ENCODE measurements at places on chromosomes 4 and X.

GRCh38 chr4:21749924-21750323 lies 198.6 kb downstream of the KCNIP4 start:
- no peak for DNase-seq

- no peak for DNase-seq
These were observed 1.9 kb upstream of the TBC1D14 start for GRCh38 chr4:6907658-6908191.

DNA sequence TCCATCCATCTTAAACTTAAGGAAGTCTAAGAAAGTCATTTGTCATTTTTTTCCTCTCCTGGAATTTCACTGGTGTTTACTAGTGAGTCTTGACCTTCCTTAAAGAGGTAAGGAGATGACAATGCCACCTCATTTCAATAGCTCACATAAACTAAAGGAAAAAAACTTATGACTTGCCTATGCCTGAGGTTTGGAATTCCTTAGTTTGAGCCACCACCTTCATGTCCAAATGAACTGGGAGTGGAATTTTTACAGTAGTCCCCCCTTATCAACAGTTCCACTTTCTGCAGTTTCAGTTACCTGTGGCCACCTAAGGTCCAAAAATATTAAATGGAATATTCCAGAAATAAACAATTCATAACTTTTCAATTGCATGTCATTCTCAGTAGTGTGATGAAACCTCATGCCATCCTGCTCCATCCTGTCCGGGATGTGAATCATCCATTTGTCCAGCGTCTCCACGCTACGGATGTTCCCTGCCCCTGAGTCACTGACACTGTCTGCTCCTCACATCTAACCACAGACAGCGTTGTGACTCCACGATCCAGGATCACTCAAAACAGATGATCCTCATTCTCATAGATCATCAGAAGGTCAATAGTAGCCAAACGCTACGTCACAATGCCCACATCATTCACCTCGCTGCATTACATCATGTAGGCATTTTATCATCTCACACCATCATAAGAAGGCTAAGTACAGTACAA lies 177.4 kb downstream of the SH3KBP1 start:
- DNase-seq = no peak

- DNase-seq = no peak
These were observed 319.9 kb downstream of the GABRG1 start for GRCh38 chr4:45803994-45804393.

GRCh38 chrX:25527596-25527995 lies 511.8 kb upstream of the ARX start:
- no peak for DNase-seq

DNA sequence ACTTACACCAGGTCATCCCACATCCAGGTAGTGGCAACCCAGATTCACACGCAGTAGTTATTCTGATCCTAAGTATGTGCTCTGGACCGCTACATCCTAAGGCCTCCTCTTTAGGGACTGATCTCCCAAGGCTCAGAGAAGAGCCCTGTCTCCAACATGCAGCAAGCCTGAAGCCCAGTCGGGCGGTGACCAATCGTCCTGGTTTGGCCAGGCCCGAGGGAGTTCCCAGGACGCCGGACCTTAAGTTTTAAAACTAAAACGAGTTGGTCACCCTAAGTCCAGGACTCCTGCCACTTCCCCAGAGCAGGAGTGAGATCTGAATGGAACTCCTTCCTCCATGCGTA lies 385 bp downstream of the LYAR start:
- DNase-seq = peak; percentile 35

DNA sequence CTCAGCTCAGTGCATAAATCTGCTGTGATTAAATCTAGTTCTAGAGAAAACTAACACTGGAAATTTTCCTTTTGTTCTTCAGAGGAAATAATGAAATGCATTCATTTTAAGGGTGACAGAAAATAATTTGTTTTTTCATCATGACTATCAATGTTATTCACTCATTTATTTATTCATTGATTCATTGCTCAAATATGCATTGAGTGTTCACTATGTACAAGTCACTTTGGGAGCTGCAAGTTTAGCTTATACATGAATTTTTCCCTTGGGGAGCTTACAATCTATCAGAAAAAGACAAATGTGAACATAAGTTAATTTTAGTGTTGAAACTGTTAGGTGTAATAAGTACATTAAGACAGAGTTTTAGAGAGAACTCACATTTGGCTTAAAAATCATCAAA lies 897.8 kb downstream of the CENPC start:
- no peak for DNase-seq

DNA sequence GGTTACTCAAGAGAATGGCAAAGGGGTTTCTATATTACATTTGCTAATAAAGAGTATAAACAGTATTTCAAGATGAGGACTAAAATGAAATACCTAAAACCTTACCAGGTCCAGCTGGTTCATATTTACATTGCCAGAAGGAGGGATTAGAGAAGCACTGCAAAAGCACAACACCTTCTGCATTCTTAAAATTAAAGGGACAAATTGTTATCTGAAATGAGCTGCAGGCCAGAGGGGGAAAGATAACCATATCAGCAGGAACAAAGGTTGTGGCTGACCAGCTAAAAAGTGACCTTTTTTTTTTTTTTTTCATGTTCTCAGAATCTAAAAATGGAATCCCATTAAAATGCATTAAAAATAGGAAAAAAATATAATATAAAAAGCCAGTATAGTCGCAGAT lies 39.7 kb downstream of the AFF2 start:
- no peak for DNase-seq

DNA sequence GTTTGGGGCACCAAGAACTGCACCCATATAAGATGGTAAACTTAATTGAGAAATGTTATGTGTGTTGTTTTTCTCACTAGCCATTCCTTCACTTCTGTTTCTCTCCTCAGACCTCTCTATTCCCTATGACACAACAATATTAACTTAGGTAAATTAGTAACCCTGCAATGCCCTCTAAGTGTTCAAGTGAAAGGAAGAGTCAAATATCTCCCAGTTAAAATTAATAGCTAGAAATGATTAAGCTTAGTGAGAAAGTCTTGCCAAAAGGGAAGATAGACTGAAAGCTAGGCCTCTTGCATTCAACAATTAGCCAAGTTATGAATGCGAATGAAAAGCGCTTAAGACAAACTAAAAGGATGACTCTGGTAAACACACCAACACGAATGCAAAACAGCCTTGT lies 132.9 kb upstream of the KLF8 start:
- no peak for DNase-seq

DNA sequence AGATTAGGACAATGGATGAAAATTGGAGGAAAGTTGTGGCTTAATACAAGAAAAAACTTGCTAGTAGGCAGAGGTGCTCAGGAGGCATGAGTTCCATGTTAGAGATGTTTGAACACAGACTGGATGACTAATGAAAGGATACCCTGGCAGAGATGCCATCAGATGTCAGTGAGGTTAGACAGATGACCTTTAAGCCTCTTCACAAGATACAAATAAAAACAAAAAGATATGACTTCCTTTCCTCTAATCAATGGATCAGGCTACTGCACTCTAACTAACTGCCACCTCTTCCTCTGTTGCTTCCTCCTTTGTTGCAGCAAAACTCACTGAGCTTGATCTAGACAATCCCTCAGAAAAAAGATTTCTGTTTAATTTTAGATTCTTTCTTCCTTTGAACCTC lies 14.7 kb downstream of the STAP1 start:
- no peak for DNase-seq

DNA sequence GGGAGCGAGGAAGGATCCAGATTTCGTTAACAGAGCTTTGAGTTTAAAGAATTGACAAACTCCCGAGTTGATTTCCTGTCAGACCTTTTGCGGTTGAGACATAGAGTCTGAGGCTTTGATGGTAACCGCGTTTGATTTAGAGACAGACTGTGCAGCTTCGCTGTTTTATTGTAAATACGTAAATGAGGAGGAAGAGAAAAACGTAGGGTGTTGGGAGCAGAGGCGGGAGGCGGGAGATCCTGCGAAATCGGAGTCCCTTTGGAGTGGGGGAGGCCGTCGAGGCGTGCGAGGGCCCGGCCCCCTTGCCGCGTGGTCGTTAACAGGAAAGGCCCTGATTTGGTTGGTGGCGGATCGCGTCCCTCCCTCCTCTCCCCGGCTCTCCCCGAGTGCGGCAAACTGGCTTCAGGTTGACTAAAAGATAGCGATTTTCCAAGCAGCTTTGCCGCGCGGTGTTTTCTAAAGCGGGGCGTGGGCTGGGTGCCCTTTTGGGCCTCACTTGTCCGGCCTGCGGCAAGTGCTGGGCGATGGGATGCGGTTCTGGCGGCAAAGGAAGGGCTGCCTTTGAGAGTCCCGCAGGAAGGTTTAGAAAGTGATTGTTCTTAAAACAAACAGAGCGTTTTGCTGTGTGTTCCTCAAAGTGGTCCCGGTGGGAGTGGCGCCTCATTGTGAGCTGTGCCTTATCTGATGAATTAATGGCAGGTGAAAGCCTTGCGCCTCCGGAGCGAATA lies 857 bp downstream of the SCML1 start:
- DNase-seq = no peak

GRCh38 chr4:184061582-184061981 lies 156.1 kb downstream of the ENPP6 start:
- no peak for DNase-seq

DNA sequence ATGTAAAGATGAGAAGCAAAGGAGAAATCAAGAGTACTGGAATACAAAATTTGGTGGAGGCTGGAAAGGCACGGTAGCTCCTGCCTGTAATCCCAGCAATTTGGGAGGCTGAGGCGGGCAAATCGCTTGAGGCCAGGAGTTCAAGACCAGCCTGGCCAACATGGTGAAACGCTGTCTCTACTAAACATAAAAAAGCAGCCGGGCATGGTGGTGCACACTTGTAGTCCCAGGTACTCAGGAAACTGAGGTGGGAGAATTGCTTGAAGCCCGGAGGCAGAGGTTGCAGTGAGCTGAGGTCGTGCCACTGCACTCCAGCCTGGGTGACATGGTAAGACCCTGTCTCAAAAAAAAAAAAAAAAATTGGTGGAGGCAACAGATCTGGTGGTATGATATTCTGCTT lies 1086.0 kb downstream of the NLGN4X start:
- DNase-seq = no peak

GRCh38 chrX:111100191-111100590 lies 4.2 kb downstream of the PAK3 start:
- no peak for DNase-seq

DNA sequence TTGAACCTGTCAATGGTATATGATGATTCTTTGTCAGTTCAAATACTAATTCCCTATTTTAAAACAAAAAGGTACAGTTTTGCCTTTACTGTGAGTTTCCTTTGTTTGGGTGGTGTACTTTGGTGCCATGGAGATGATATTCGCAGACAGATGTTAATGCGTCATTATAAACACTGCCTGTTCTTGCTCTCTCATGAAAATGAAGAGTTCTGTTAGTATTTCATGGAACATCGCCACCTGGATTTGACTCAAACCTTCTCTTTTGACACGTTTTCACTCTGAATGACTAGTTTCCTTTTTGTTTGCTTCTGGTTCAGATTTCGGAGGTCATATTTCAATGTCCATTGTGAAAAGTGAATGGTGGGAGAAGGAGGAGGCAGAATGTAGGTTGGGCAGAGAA lies 6.9 kb upstream of the CTSO start:
- DNase-seq = no peak

DNA sequence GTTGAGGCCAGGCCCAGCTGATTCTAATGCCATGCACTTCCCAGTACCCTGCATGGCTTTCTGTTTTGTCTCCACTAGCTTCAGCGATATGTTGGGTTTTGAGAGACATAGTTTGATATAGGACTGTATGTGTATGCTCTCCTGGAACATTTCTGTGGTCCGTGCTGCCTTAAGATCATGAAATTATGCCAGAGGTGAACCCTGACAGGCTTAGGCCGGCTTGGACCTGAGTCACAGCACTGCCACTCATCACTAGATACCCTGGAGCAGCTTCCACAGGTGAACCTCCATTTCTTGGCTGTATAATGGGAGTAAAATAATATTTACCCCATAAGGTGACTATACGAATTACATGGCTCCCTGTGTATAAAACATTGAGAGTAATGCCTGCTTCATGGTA lies 6.4 kb downstream of the SGMS2 start:
- no peak for DNase-seq

DNA sequence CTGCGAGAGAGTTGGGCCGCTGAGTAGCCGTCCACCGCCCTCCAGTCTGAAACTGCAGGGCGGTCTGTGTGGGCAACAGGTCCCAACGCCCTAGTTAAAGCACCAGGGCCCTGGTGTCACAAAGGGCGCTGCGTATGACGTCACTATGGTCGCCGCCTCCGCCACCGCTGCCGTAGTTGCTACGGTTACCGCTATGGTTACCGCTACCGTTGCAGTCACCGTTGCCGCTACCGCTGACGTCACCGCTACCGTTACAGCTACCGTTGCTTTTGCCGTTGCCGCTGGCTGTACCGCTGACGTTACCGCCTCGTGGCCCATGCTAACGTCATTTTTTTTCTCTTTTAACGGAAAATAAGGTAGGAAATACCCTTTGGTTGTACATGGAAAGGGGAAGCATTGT lies at the start of gene PPP1R2C:
Gene PPP1R2C (minus strand): TSS at position 68 of the 400 bp plus-strand sequence. CDS start 84 bp downstream, outside the sequence.
- no peak for DNase-seq

DNA sequence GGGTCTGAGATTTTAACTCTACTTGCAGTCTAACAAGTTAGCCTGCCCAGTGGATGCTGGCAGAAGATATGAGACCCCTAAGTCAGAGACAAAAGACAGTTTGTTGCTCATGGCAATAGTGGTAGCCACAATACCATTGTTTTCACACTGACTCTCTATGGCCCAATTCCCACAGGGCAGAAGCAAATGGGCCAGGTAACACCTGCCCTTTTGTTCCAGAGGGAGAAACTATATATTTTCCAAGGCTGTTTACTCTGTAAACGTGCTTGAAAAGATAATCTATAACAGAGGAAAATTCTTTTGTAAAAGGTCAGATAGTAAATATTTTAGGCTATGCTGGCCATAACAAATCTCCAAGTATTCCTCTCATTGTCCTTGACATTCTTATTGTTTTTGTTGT lies 57.2 kb upstream of the NPNT start:
- DNase-seq = no peak

GRCh38 chr4:184154199-184154598 lies 63.5 kb downstream of the ENPP6 start:
- no peak for DNase-seq

DNA sequence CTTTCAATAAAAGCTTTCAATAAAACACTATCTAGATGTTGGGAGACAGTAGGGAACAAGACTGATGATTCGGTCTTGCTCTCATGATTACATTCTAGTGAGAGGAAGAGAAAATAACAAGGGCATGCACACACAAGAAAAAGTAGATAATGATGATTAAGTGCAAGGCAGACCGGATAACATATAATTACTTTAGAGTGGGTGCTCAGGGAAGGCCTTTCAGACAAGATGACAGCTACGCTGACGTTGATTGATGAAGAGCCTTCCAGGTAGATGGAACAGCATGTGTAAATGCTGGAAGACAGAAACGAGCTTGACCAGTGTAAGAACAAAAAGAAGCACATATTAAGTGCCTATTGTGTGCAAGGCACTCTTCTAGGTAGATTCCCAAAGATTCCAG lies 43.4 kb downstream of the TXK start:
- DNase-seq = no peak

DNA sequence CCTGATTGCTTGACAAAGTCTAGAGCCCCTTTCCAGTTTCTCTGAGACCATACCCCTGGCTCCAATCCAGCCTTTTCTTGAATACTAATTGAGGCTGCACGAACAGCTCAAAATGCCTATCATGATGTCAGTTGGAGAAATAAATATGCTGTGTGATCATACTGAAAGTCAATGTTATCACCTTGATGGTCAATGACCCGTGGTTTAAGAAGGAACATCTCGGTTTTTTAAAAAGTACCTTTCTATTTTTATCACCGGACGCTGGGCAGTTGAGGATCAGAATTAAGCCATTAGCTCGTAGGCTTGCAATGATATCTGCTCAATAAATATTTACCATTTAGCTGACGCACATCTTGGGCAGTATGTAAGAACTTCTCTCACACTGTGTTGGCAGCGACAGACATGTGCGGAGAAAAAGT lies 852 bp upstream of the WDR44 start:
- no peak for DNase-seq

- DNase-seq = no peak
These were observed 23.4 kb downstream of the INTU start for GRCh38 chr4:127656047-127656680.
